ENCODE measurements at places on chromosomes 7 and 10.

DNA sequence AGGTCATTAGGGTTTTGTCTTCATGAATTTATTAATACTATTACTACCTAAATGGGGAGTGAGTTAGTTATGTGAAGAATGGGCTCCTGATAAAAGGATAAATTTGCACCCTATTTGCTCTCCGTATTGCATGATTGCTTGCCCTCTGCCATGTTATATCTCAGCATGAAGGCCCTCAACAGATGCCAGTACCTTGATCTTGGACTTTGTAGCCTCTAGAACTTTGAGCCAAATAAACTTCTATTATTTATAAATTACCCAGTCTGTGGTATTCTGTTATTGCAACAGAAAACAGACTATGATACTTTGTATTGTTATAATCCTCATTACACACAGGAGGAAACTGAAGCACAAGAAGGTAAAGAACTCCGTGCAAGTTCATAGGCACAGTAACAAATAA lies 150.8 kb downstream of the AGMO start:
- DNase-seq: no peak

DNA sequence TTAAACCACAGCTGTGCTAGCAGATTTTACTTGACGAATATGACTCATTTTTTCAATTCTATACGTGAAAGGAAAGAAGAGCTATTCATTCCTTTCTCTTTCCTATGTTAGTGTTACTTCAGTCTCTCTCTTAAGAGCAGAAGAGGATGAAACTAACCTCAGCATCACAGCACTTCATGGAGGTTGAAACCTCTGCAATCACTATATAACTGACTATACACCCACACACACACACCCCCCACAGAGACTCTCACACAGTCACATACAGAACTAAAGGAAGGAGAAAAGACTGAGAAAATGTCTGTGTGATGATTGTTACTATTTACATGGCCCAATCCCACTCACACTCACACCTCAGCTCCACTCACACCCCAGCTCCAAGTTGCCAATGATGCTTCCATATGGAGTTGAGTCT lies 104.2 kb downstream of the KIF20B start:
- DNase-seq: no peak

DNA sequence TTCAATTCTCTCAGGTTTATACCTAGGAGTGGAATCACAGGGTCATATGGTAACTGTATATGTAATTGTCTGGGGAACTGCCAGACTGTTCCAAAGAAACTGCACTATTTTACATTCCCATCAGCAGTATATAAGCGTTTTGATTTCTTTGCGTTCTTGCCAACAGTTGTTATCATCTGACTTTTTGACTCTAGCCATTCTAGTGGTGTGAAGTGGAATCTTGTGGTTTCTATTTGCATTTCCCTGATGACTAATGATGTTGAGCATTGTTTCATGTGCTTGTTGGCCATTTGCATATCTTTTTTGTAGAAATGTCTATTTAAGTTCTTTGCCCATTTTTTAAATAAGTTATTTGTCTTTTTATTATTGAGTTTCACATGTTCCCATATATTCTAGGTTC lies 44.3 kb upstream of the ZC3HAV1 start:
- DNase-seq: no peak

- DNase-seq: no peak
Observed at GRCh38 chr10:114246679-114247305, 7.7 kb downstream of the VWA2 start.

- DNase-seq: no peak
Observed at GRCh38 chr7:137768366-137768765, 78.4 kb downstream of the DGKI start.

- DNase-seq: no peak
Observed at GRCh38 chr10:101260764-101261481, 31.7 kb upstream of the LBX1 start.

- no peak for DNase-seq
Observed at GRCh38 chr7:155722118-155722517, 77.7 kb downstream of the RBM33 start.

DNA sequence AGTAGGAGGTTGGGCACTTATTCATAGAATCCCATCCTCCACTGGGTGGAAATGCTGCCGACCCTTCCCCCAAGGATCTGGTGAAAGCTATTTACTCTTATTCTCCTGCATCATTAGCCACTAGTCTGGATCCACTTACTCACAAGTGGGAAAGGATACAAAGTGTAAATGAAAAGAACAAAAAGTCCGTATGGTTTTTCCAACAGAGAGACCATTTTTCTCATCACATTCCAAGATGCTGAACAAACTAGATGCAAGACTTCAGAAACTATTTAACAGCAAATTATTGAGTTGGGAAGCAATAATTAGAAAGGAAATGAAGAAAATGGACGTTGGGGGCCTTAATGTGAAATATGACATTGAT lies 242.4 kb upstream of the GLI3 start:
- no peak for DNase-seq

DNA sequence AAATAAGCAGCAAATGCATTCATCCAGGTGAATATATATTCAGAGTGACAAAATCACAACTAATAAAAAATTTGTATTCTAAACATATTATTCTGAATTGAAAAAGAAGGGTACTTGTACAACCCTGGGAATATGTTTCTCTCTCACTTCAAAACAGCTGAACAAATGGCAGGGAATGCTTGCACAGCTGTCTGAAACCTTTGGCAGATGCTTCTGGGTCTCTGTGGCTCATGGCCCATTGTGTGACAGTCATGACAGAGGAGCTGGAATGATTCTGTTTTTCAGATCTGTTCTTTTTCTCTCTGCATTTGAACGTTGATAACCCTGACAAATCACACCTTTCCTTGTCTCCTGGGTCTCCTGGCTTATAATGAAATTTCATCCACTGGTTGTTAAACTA lies 275.7 kb upstream of the FZD1 start:
- peak; percentile 25 for DNase-seq

- no peak for DNase-seq
Observed at GRCh38 chr7:96303105-96303685, 18.7 kb downstream of the SLC25A13 start.

DNA sequence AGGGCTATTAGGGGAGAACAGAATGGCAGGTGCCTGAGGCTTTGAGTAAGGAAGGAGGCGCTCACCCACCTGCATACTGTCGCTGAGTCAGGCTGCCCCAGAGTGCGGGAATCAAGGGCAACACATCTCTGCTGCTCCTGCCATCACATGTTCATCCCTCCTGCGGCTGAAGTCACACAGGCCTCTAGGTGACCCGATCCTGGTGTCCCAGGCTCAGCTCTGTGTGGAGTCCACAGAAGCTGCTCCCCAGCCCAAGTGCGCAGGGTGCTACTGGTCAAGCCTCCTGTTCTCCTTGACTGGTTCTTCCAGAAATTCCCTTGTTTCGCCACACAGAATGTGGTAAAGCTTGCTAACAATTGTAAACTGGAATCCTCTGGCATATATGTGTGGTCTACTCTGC lies 96.9 kb upstream of the IL6 start:
- no peak for DNase-seq

DNA sequence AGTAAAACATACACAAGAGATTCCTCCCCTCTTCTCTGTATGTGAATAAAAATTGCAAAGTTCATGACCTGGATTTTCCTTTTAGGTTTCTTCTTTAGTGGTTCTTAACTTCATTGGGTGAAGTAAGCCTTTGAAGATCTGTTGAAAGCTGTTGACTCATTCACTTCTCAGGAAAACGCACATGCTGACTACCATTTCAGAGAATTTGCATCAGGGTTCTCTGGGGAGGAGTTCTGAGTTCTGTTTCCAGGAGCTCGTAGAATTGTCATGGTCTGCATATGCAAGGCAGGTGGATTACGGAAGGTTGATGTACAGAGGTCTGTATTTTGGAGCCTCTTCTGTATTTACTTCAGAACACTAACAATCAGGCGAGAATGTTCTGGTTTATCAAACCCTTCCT lies 962 bp upstream of the SLC26A4 start:
- DNase-seq: no peak

DNA sequence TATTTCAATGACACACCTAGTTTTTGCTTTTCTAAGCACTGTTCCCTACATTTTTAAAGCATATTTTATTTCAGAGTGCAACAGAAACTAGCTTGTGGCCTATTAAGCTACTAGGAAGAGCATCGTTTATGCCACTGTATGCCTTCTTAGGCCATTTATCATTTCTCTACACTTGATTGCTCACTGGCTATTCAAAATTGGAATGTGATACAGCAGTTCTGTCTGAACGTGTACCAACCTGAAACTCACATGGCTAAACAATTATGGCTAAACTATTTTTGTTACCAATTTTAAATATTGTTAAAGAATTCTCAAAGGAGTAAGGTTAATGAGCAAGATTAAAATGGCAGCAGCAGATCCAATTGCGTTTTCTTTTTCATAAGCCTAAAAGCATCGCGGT lies 105.2 kb downstream of the GSAP start:
- DNase-seq: no peak

DNA sequence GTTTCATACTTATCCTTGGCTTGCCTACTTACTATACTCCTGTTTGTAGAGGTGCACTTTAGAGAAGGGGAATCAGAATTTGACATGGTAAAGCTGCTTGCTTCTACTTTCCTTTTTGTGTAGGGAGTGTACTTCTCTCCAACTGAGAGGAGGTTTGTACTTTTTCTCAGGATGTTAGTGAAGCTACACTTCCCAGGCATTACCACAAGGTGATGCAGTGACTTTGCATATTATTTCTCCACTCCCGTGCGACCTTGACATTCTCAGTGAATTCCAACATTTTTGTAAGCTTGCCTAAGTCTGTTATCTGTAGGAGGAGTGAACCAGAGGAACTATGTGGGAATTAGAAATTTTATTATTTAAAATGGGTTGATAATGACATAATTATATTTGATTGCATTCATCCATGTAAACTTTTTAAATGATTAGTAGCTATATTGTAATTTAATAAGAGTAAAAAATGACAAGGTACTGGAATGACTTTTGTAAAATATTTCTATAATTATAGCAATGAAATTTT lies 5.2 kb downstream of the TAX1BP1 start:
- peak; percentile 10 for DNase-seq

DNA sequence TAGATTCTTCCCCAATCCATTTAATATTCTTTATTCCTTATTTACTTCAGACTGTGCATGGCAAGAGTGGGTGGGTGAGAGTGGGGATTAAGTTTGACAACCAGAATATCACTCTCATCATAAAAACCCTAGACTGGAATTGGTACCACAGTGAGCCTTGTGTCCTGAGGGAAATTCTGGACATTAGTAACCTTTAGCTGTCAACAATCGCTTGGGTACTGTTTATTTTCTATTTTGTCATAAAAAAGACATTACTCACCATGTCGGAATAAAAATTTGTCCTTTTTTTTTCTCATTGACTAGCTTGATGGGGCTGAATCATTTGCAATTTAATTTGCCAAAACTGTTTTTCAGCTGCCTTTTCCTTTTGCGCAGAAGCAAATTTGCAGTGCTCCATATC lies 176.1 kb upstream of the SEMA3C start:
- no peak for DNase-seq

- no peak for DNase-seq
Observed at GRCh38 chr10:69317626-69318105, 39.4 kb downstream of the HK1 start.

- DNase-seq: no peak
Observed at GRCh38 chr10:132397036-132397541, at the start of gene PWWP2B. TSS of gene PWWP2B (plus strand) at chr10:132397200. CDS start at chr10:132397227, 27 bp downstream.

DNA sequence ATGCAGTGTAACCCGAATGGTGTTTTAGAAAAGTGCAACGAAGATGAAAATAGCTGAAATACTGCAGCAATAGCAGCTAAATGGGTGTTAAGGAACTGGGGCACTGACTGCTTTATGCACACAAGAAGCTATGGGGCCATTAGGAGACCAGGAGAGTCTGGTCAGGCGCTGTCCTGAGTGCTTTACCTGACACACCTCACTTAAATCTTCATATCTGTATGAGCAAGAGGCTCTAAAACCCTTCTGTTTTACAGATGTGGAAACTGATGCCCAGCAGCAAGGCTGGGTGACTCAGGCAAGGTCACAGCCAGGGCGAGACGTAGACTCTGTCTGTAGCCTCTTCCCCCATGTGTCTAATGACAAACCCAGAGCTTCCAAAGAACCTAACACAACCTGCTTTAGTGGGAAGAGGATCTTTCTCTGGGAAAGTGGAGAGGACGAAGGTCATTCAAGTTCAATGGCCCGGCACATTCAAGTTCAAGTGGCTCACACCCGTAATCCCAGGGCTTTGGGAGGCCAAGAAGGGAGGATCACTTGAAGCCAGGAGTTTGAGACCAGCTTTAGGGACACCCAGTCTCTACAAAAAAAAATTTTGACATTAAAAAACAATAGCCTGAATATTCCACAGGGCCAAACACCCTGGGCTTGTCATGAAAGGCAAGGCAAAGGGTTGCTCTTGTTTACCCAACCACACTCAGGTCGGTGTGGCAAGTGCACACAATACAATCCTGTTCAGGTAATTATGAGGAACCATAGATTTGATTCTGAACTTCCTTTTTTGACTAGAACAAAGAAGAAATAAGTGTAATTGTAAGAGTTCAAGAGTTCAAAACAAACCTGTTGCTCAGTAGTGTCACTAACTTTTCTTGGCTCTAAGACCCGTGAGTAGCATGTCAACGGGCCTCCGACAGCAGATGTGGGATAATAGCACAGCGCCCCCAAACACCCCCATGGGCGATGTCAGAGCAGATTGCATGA lies 53.7 kb upstream of the KLF6 start:
- no peak for DNase-seq

- DNase-seq: no peak
Observed at GRCh38 chr10:3420527-3421469, 248.2 kb upstream of the PITRM1 start.

DNA sequence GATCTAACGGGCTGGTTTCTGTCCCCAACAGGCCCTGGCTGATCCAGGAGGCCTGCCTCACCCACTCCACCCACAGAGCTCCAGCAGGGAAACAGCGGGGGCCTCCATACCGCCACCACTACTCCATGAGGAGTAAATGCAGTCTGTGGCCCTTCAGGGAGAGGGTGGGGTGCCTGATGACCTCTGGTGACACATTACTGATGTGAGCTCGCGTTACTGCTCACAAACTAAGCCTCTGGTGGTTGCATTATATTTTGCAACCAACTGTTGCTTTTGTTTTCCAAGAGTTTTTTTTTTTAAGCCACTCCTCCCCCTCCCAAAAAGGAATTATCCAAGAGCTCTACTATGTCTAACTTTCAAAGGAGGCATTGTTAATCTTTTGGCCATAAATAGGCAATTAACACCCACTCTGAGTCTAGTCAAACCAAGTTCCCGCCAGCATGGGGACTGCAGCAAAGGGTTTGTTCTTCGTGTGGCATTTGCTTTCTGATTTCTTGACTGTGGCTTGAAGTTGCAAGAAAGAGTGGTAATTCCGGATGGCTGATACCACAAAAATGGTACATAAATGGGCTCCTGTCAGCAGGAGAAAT lies 72.6 kb downstream of the FAM53B start:
- no peak for DNase-seq

DNA sequence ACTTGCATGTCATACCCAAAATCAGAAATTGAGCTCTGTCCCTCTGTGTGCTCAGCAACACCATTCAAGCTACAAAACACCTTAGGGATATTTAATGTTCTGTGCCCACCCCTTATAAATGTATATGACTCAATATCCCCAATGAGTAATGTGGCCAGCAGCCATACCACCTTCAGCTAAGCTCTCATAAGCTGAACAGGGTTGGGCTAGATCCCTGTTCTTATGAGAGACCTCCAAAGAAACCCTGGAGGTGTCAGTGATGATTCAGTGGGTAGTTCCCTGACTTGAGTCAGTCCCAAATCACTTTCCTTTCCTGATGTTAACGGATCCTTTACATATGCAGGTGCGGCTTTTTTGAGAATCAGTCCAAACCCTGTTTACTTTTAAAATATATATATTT lies 253.8 kb downstream of the CREB5 start:
- no peak for DNase-seq

Measured in COR-L47 (cell line).